ENCODE measurements at places on chromosomes 2 and 18.

DNA sequence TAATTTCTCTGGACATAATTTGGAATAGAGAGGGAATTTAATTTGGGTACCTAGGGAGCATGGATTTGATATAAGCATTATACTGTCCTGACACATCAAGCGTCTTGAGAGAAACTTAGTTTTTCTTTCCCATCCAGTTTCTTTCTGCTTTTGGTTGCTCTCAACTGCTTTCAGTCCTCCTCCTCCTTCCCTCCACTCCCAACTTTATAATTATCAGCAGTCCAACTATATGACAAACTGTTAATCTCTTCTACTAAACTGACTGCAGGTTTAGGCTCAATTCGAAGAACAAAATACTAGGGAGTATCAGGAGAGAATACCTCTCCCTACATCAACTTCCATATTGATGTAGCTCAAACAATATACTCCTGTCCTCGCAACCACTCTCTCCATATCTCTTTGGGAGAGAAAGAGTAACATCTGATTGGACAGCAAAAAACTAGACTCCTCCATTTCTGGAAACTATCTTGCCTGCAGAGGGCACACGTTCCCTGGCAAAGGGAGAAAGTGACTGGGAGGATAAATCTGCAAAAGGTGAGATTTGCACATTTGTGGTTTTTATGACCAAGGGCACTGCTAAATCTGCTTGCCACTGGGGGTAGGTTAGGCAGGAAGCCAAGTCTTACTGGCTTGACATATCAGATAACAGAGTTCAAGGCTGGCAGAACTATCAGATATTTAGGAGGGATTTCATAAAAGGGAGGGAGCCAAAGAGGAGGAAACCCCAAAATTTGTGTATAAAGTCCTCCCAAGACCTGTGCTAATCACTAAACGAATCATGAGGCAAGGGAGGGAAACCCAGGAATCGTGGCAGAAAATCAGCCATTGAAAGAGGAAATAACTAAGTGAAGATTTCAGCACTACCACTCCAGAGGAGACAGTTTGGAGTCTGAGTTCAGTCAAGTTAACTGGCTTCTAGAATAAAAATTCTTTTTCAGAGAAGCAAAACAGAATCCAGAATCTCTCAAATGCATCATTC, 40.0 kb downstream of the ICA1L start:
- peak; percentile 42 for DNase-seq

- no peak for DNase-seq
Observed at GRCh38 chr18:80258640-80259039, 11.3 kb upstream of the PARD6G start.

GRCh38 chr2:55063713-55064323, 13.6 kb upstream of the RTN4 start:
- DNase-seq: no peak

- peak; percentile 66 for DNase-seq
Observed at GRCh38 chr2:238864207-238865014, 16.5 kb downstream of the TWIST2 start.

- no peak for DNase-seq
Observed at GRCh38 chr2:35852-36251, 10.5 kb downstream of the FAM110C start.

DNA sequence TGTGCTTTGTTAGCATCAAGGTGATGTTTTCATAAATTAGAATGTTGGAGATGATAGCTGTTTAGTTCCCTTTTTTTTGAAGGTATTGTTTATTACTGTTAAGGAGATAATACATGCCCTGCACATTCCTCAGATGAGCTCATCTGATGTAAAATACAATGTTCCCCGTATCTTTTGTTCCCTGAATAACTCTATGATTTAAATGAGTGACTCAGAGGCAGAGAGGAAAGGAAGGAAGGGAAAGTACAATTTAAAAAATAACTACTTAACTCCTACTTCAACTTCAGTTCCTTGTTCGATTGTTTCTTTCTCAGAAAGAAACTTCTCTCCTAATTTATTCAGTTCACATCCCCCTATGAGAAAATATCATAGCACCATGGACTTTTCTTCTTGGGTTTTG, 208.7 kb downstream of the KCNE4 start:
- DNase-seq: no peak

DNA sequence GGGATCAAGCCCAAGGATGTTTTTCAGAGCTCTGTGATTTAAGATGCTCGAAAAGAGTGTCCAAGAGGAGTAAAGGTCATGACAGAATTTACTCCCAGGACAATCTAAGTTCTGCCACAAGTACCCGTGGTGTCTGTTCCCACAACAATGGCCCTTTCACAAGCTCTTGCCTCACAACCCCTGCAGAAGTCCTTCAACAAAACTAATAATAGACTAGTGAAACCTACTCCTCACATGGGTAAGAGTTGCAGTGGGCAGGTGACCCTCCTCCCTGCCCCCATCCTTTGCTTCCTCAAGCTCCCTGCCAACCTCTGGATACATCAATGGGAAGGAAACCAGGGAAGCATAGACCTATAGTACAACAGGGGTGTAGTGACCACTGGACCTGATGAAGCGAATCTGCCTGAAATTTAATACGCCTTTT, 34.9 kb downstream of the PTCD3 start:
- no peak for DNase-seq

- DNase-seq: no peak
Observed at GRCh38 chr2:180231015-180231414, 223.9 kb upstream of the CWC22 start.

GRCh38 chr18:38257661-38258060, 692.1 kb upstream of the CELF4 start:
- no peak for DNase-seq

- no peak for DNase-seq
Observed at GRCh38 chr18:8411492-8411891, 197.7 kb upstream of the RAB12 start.

- DNase-seq: peak; percentile 38
Observed at GRCh38 chr2:114550895-114551793, 108.7 kb downstream of the DPP10 start.

- no peak for DNase-seq
Observed at GRCh38 chr18:21321711-21322110, 79.7 kb downstream of the GREB1L start.

DNA sequence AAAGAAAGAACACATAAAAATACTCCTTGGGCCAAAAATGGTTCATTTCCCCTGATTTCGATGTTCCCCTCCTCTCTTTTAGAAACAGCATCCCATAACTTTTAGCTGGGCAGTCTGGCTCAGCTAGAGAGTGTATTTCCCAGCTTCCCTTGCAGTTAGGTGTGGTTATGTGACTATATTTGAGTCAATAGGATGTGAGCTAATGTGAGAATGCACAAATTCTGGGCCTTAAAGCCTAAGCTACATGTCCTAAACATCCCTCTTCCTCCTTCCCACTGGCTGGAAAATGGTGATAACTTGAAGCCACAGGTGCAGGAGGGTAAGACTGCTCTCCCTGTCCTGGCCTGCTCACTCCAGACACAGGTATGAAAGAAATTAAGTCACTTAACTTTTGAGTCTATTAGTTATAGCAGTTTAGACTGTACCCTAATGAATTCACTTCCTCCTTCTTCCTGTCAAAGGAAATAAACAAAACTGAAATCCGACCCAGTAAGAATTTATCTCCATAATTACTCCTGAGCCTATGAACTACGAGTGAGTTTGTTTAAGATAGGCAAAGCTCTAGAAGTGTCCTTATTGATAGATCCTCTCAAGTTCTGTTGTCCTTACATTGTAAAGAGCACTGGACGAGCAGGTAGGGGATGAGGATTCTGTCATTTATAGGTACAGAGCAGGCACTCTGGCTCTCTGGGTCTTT, 177.6 kb downstream of the MTX2 start:
- DNase-seq: no peak

GRCh38 chr2:99900556-99900955, 241.8 kb downstream of the AFF3 start:
- DNase-seq: no peak

DNA sequence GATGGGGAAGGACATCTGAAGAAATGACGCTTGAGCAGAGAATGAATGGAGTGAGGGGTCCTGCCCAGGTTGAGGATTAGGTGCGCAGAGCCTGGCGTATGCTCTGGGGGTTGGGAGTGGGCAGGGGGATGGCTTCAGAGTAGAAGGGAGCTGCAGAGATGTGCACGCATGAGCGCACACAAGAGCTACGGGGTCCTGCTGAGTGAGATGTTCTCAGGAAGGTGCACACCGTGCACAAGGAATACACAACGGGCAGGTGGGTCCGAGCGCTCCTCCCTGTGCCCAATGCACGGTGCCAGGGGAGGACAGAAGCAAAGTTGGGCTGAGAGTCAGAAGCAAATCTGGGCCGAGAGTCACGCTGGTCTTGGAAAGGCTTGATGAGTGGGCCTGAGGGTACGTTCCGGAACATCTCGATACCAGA, 25.5 kb downstream of the TWIST2 start:
- no peak for DNase-seq

DNA sequence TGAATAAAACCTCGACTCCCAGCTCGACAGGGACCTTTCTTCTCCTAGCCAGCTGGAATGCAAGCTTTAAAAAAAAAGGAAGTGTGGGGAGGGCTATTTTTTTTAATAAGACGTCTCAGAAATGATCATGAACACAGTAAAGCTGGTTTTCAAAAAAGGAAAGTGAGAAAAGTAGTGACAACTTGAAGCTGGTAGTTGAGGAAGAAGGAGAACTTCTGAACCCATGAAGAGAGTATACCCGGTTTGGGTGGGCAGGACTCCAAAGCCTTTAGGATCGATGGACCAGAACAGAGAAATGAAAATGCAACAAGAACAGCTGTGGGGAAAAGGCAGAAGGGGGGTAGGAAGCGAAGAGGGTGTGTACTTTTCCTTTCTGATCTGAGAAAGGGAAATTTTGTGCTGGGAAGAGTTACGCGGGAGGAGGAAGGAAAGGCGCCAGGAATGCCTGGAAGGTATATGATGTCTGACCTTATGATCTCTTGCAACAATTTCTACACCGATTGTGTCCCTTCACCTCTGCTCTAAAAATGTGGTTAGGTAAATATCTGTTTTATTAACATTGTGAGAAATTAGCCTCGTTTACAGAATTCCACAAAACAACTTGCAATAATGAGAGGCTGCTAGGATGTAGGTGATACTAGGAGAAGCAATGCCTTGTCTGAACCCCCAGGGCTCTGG, 22.6 kb upstream of the CYP1B1 start:
- DNase-seq: no peak

GRCh38 chr2:1489486-1489885, 76.2 kb downstream of the TPO start:
- no peak for DNase-seq

GRCh38 chr18:65919663-65920062, 168.9 kb downstream of the CDH7 start:
- no peak for DNase-seq

GRCh38 chr2:61244694-61245093, 82.7 kb downstream of the C2orf74 start:
- no peak for DNase-seq

DNA sequence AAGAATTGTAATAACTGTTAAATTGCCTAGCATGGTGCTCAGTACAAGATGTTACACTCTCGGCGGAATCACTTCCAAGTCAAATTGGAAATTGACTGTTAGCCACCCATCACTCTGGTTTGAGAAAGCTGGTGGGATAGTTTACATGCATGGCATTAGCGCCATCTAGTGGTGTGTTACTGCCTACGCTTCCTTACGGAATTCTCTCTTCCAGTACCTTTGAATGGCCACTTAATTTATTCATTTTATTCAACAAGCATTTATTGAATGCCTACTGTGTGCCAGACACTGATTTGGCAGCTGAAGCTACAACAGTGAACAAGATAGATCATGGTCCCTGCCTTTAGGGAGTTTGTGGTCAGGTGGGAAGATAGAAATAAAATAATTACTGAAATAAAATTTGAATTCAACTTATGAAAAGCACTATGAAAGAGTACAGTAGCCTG, 171.2 kb downstream of the TMEM247 start:
- DNase-seq: peak; percentile 64
